ENCODE measurements at places on chromosomes 1 and 21. TPM values are rescaled to one million over a fixed set of nuclear protein-coding genes. Genes with fewer than 3 reads are reported as not detected.

Gene COL9A2
- total RNA-seq: 0.92 TPM

Gene PARK7
- 312 TPM for total RNA-seq

Gene MED8
- total RNA-seq: 16.8 TPM

Gene KIRREL1
- 16.4 TPM for total RNA-seq
